ENCODE measurements at places on chromosomes 13 and 19.

- no peak for DNase-seq
Observed at GRCh38 chr13:61777271-61777670, 361.6 kb upstream of the PCDH20 start.

GRCh38 chr19:46976845-46977320 lies 42.8 kb upstream of the NPAS1 start:
- DNase-seq, result no peak

DNA sequence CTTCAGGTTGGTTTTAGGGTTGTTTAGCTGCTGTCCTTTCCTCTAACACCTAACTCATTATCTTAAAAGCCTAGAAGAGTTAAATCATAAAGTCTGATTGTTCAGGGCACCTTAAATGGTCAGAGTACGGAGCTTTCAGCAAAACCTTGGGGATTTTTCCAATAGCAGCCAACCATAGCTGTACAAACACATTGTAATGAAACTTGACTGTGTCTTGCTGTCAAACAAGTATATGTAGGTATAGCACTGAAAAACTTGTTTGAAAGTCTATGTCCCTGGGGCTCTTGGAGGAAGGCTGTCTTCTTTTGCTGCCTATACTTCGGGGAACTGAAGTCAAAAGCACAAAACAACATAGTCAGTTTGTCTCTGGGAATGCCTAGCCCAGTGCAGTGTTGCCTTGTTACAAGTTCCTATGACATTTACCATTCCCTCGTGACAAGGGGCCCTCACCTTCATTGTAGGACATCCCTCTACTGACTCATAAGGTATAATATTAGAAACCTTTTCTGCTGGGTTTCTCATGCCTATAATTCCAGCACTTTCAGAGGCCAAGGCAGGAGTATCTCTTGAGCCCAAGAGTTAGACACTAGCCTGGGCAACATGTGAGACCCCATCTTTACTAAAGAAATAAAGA lies 474.5 kb upstream of the NBEA start:
- no peak for DNase-seq

DNA sequence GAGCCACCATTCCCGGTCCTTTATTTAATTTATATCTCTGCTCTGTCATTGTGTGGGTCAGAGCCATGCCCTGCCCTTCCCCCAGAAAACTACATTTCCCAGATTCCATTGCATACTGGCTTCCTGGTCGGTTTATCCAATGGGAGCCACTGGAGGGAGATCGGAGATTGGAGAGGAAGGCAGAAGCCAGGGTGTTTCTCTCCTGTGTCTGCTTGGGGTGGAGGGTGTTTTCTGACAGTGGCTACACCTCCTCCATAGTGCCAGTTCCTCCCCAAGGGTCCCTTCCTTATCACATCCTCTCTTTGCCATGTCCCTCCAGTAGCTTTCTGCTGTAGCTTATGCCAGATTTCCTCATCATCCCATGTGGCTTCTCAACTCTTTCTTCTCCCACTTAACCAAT lies 19.0 kb downstream of the OLFM2 start:
- DNase-seq, result no peak

DNA sequence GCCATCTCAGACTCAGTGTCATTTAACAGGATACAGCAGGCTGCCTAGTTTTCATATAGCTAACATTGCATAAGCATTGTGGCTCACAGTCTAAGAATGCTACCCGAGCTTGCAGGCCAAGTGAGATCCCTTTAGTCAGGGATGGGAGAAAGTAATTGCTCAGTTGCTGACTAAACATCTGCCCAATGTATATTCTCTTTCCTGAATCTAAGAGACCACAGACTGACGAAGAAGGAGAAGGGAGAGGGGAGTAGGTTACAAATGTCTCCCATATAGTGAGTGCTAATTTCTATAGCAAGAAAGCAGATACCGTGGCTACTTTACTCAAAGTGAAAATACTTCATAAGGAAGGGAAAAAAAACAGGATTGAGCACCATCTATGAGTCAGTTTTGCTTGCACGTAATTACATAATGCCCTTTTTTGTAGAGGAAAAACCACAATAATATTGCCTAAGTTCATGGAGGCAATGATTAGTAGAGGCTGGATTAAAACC lies 453.9 kb downstream of the COG6 start:
- DNase-seq, result no peak

Measured in effector CD8-positive, alpha-beta T cell (primary cell).